Hematopoietic multipotent progenitor cell treated with erythropoietin and hydrocortisone succinate and interleukin-3 and kit ligand, for 17 days (in vitro differentiated cells): ENCODE measurements at places on chromosomes 13 and 19.

DNA sequence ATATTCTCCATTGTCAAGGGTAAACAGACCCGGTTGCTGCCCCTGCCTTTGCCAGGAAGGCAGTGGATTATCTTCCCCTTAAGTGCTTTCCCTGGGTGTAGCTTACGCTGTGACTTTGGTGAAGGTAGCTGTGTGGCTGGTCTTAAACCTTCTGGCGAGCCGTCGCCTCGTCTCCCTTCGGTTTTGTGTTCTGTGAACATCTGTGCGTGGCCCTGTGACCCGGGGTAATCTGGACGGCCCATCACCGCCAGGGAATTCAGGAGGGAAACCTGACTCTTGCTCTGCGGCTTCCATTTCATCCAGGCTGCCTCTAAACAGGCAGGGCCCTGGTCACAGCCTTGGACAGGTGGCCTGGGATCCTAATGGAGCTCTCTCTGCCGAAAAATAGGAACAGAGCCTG, 78.7 kb downstream of the SHISA2 start:
- no peak for DNase-seq

DNA sequence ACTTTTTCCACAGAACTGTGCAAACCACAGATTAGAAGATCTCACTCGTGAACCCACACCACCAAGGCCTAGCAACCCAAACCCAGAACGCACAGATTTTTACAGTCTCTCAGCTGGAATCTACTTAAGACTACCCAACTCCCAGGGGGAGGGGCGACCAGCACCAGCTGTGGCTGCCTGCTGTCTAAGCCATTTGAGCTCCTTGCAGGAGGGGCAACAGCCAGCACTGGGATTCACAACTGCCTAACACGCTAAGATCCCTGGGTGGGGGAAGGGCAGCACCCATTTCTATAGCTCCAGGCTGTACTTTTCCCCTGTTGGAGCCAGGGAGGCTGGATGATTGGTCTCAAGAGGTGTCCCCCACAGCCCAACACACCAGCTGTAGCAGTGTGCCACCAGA, 368.8 kb downstream of the SUCLA2 start:
- no peak for DNase-seq

GRCh38 chr19:7993560-7993959, 11.9 kb downstream of the ELAVL1 start:
- DNase-seq, result no peak

GRCh38 chr13:110685305-110686020, 20.5 kb downstream of the CARS2 start:
- DNase-seq, result no peak

DNA sequence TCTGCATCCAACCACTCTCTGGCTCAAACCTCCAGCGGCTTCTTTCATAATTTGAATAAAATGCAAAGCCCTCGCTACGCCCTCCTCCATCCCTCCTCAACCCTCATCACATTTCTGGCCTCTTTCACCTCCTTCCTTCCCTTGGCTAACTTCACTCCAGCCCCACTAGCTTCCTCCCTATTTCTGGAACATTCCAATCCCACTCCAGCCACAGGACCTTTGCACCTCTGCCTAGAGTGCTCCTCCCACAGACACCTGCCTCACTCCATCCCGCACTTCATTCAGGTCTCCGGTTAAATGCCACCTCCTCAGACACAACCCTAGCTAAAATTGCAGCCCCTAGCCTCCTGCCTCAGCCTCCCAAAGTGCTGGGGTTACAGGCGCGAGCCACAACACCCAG, 7.9 kb upstream of the DPF1 start:
- DNase-seq, result no peak

- no peak for DNase-seq
These were observed 1195.3 kb downstream of the EFNB2 start for GRCh38 chr13:105340061-105340606.

- no peak for DNase-seq
These were observed 10.4 kb downstream of the CPT1C start for GRCh38 chr19:49701271-49701786.

DNA sequence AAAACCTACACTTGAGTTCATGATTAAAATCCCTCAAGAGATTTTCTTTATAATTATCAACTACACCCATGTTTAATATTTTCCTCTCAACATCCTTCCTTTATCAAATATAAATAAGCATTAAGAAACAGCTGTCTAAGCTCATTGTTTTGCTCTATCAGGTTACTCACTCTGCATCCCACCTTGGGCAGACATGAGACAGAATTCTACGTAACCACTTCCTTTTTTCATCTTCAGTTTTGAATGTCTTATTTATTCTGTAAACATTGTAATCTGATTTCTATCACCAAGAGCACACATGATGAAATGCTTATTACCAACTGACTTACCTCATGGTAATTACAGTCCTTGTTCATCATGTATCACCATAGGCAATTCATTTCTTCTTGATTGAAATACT, 1256.6 kb upstream of the ATXN8OS start:
- DNase-seq, result no peak

DNA sequence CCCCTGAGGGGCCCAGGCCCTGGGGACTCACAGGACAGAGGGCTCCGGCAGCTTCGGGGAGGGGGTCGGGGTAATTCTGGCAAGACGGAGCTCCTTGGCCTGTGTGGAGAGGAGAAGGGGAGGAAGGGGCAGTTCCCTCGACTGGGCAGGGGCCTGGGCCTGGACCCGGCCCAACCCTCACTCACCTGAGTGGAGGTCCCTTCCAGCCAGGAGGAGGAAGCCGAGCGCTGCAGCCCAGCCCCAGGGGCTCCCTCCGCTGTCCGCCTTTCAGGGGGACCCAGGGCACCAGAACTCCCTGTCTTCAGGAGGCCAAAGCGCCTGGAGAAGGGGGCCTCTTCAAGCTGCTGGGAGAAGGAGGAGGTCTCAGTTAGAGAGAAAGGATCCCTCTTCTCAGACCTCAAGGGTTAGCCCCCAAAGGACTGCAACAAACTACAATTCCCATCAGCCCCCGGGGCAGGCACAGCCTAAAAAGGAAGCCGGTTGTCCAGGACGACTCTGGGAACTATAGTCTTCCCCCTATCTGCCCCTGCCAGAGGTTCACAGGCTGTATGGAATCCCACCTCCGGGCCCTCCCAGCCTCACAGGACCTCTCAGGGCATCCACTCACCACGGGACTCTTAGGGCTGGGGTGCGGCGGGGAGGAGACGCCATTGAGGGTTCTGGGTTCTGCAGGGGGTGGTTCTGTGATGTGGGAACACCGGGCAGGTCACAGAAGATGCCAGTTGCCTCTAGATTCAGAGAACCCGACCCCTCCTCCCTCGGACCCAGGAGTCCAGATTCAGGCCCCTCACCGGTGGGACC, 19.8 kb downstream of the EPS8L1 start:
- no peak for DNase-seq

- no peak for DNase-seq
These were observed 304.6 kb upstream of the MIR17HG start for GRCh38 chr13:91042870-91043269.

DNA sequence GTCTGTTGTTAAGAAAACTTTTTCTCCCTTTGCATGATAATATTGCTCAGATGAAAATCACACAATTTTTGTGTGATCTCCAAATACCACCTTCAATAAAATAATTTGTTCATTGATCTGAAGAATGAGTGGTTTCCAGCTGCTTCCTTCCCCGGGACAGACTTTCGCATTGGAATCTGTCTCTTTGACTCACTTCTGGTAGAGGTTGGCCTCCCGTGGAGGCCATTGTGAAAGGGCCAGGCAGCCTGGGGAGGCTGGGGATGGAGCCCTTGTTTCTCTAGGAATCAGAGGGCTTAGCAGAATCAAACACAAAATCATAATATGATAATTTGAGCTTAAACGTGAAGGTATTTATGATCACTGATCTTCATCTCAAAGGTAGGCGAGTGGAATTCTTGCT, 135.0 kb upstream of the ZNF536 start:
- no peak for DNase-seq

DNA sequence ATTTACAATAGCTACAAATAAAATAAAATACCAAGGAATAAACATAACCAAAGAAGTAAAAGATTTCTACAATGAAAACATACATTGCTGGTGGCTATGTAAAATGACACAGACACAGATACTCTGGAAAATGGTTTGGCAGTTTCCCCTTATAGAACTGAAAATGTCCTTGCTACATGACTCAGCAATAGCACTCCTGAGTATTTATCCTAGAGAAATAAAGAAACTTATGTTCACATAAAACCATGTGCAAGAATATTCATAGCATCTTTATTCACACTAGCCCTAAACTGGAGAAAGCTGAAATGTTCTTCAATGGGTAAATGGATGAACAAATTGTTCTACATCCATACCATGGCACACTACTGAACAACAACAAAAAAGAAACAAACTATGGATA, 100.2 kb upstream of the RFC3 start:
- DNase-seq, result no peak

- DNase-seq, result no peak
These were observed 50.7 kb downstream of the PCDH17 start for GRCh38 chr13:57682128-57682716.

DNA sequence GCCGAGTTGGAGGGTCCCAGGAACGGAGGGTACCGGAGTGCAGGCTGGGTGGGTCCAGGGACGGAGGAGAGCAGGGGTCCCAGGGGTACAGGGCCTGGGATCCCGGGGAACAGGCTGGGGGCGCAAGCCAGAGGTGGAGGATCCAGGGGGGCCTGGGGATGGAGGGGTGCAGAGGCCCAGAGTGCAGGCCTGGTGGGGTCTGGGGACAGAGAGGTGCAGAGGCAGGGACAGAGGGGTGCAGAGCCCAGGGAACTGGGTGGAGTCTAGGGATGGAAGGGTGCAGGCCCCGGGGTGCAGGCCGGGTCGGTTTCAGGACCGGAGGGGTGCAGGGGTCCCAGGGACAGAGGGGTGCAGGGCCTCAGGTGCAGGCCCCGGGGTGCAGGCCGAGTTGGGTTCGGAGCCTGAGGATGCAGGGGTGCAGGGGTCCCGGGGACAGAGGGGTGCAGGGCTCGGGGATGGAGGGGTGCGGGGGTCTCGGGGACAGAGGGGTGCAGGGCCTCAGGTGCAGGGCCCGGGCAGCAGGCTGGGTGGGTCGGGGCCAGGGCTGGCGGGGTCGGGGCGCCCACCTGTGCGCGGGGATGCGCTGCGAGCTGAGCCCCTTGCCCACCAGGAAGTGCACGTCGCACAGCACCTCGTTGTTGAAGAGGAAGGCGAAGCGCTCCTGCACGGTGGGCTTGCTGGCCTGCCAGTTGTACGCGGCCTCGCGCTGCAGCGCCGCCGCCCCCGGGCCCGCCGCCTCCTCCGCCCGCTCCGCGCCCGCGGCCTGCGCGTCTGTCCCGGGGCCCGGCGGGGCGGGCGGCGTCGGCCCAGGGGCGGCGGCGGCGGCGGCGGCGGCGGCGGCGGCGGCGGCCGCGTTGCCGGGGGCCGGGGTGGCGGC, 545 bp downstream of the BTBD2 start:
- DNase-seq, result no peak

- DNase-seq, result no peak
These were observed 15.1 kb downstream of the CUL4A start for GRCh38 chr13:113224486-113224885.

DNA sequence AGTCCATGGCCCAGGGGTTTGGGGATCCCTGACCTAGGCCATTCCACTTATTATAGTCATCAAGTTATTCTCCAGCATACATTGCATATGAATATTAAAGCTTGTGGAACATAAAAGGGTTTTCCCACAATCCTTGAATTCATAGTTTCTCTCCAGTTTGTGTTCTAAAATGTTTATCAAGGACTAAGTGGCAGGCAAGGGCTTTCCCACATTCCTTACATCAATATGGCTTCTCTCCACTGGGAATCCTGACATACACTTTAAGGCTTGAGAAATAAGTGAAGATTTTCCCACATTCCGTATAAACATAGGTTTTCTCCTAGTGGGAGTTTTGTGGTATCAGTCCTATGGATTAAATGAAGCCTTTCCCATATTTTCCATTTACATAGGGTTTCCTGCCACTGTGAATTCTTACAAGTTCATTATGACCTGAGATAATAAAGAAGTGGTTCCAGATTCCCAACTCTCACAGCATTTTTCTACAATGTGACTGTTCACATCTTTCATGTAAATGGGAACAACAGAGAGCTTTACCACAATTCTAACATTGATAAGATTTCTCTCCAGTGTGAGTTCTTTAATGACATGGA, 14.5 kb downstream of the ZNF426 start:
- no peak for DNase-seq

GRCh38 chr19:58560007-58560887, 1.8 kb upstream of the UBE2M start:
- DNase-seq, result no peak

- no peak for DNase-seq
These were observed 16.1 kb downstream of the ZSWIM9 start for GRCh38 chr19:48186541-48186991.
